ENCODE measurements at places on chromosomes 12 and 14.

DNA sequence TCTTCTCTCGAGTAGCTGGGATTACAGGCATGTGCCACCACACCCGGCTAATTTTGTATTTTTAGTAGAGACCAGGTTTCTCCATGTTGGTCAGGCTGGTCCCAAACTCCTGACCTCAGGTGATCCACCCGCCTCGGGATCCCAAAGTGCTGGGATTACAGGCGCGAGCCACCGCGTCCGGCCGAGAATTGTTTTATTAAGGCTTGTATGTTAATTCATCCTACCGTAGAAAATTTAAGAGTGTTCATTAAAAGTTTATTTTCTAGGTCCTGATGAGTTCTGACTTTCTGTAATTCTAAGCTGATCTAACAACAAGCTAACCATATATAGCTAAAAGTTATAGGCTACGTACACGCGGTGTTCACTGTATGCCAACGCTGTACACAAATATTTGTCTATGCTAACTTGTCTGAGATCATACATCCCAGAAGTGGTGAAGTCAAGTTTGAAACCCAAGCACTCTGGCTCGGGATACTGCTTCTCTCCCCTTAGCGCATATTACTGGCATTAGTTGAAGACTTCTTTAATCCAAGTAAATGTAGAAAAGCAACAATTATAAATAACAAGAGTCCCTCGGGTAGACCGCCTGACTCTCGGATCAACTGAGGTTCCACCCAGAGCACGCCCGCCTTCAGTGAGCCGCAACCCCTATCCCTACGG is 570 bp upstream of the MRPS35 start:
- peak; percentile 66 for DNase-seq

GRCh38 chr14:100450049-100450448 is 126.9 kb downstream of the SLC25A47 start:
- no peak for DNase-seq

- DNase-seq = no peak
Measured at GRCh38 chr12:89797436-89797835, 88.8 kb upstream of the ATP2B1 start.

- DNase-seq = no peak
Measured at GRCh38 chr12:128711486-128711885, 112.3 kb downstream of the SLC15A4 start.

DNA sequence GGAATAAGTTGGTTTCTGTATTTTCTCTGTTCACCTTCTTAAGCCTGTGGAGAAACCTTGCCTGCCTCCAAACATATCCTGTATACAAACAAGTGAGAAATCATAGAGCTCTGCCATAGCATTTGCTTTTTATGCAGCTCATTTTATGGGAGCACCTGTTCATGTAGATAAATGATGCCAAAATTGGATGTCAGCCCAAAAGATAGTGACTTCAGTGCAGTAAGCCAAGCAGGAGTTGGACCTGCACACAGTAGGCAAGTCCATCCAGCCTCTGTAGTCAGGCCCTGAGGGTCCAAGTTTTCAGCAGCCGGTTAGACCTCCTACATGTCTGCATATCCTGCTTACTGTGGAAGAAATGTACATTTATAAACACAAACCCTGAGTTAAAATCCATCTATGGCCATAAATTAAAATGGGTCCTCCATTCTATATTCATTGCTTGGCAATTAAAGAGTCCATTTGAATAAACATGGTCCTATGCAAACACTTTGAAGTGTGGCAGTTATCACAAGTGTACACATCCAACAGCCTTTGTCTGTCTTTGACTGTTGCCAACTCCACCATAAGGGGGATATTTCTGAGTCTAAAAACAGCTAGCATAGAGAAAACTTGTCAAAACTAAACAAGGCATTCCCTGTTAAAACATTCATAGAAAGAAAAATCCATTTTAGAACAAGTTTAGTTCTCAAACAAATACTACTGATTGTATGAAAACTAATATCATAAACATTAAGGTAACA is 847.8 kb downstream of the RPS29 start:
- DNase-seq = no peak
